ENCODE measurements at places on chromosomes 1 and 21. TPM values are rescaled to one million over a fixed set of nuclear protein-coding genes. Genes with fewer than 3 reads are reported as not detected.

Gene COL9A2
- 1.7 TPM for polyA plus RNA-seq

Gene WNT3A
- 0.65 TPM for polyA plus RNA-seq

Gene RGS4
- polyA plus RNA-seq, result 0.24 TPM

Gene DHRS3
- polyA plus RNA-seq, result 26.0 TPM

Gene XCL1
- 0.89 TPM for polyA plus RNA-seq

Gene OR10K2
- polyA plus RNA-seq, result not detected

Gene DMBX1
- 0.11 TPM for polyA plus RNA-seq

Gene CITED4
- polyA plus RNA-seq, result 2.9 TPM

Gene MMP23B
- polyA plus RNA-seq, result 16.2 TPM

Gene TAL1
- polyA plus RNA-seq, result not detected

Gene IFI44L
- 0.23 TPM for polyA plus RNA-seq

Gene DNASE2B
- polyA plus RNA-seq, result not detected

Gene LCE6A
- polyA plus RNA-seq, result not detected

All from GM23338 (cell line).